Caudate nucleus (tissue), 63 donors: ENCODE measurements at places on chromosomes 7 and 10.

- DNase-seq = no peak
Measured at GRCh38 chr7:27640884-27641574, 21.7 kb downstream of the HIBADH start.

GRCh38 chr10:72503241-72503640 lies 122.6 kb downstream of the MICU1 start:
- no peak for DNase-seq

- DNase-seq = no peak
Measured at GRCh38 chr7:44075296-44076075, 6.8 kb downstream of the POLM start.

DNA sequence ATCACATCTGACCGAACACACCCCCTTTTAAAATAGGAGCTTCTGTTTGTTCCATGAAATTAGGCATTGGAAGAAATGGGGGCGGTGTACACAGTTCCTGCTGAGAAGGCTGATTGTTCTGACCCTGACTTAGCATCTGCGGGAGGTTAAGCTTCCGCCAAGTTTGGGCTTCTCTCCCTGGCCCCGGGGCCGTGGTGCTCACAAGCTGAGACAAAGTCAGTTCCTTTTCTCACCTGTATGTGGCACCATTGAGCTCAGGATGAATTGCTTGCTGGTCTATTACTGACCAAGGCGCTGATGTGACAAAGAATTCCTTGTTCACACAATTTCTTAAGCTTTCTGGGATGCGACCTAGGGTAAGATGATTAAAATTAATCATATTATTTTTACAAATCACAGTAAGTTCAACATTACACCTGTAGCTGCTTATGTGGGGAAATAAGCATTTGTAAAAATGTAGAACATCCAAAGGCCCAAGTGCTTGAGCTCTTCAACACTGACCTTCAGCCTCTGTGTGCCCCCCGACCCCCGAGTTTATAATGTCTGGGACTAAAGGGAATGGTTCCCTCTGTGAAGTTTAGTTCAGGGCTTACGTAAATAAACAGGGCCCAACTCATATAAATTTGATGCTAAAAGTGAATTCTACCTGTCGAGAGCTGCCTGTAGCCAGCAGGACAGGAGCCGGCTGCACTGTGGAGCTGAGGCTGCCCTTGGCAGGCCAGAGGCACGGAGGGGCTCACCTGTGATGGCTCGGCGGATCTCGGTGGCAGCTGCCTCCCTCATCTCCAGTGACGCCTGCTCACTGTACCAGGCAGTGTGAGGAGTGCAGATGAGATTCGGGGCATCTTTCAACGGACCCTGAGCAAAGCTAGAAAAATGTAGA lies 50.8 kb downstream of the ZRANB1 start:
- peak; percentile 48 for DNase-seq
